ENCODE measurements at places on chromosomes 11 and 22.

DNA sequence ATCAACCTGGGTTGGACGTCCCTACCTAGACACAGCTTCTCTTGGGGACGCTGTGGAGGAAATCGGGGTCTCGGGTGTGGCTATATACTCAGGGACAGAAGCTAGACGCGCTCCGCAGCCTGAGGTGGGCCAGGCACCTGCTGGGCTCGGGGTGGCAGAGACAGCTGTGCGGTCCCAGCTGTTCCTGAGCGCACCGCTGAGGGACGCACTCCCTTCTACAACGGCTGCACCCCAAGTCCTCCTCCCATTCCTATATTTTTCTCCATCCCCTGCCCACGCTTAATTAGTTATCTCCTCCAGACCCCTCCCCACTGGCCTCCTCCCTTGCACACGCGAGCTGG lies 188 bp upstream of the MTNR1B start:
- no peak for DNase-seq

- no peak for DNase-seq
Measured at GRCh38 chr11:133919330-133920108, 37.2 kb downstream of the IGSF9B start.

- DNase-seq = peak; percentile 94
Measured at GRCh38 chr11:61776561-61777075, 15.8 kb downstream of the TMEM258 start.

DNA sequence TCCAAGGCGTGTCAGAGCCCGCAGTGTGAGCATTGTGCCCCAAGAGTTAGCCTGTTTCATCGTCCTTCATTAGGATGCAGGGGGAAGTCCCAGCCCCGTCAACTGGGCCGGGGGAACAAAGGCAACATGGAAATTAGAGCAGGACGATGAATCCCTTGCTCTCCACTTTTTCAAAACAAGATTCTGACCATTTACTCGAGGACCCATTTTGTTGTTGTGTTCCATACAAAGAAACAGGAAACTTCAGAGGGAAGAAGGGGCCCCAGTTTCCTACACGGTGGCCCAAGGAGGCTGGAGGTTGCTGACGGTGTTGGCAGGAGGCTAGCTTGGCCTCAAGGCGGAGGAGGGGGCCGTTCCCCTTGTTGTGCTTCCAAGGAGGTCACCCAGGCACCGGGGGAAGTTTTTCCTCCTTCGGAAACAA lies 44.0 kb upstream of the SLC1A2 start:
- DNase-seq = no peak

DNA sequence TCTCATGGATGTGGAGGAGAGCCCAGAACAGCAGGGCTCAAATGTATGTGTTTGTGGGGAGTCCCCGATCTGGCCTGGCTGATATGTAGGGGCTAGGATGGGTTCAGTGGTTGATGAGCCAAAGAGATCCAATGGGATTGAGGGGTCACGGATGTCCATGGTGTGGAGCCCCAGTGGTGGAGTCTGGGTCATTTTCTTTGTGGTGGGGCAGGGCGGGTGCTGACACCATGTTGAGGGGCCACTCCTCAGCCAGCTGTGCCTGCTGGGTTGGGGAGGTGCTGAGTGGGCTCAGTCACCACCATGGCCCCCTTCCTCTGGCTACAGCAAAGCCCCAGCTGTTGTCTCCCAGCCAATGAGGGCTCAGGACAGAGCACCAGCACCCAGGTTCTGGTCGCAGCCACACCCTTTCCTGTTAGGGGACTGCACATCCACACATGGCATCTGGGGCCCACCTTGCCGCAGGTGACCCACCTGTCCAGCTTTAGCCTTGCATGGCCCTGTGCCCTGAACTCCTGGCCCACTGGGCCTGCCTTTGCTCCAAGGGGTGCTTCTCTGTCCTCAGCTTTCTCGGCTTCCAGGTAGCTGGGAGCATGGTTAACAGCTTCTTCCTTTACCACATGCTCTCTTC lies 3.2 kb upstream of the GNAZ start:
- DNase-seq = no peak

GRCh38 chr22:43826142-43827002 lies 14.3 kb upstream of the EFCAB6 start:
- peak; percentile 46 for DNase-seq

GRCh38 chr11:75024068-75024449 lies 35.3 kb downstream of the NEU3 start:
- DNase-seq = no peak

DNA sequence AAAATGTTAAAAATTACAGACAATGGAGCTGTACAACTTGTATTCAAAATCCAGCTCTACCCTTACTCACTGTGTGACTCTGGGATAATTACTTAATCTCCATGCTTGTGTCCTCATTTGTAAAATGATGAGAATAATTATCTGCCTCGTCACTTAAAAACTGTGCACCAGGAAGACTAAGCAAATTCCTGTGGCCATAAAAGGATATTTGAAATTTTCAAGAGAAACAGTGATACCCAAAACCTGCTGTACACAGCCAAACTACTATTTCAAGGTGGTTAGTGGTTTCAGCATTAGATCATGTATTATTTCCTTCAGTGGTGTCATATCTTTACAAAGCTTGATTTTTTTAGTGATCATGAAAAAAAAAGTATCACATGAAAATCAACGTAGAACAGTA lies 136.9 kb downstream of the METTL15 start:
- no peak for DNase-seq

- DNase-seq = no peak
Measured at GRCh38 chr11:86468169-86468568, 93.5 kb downstream of the CCDC81 start.

DNA sequence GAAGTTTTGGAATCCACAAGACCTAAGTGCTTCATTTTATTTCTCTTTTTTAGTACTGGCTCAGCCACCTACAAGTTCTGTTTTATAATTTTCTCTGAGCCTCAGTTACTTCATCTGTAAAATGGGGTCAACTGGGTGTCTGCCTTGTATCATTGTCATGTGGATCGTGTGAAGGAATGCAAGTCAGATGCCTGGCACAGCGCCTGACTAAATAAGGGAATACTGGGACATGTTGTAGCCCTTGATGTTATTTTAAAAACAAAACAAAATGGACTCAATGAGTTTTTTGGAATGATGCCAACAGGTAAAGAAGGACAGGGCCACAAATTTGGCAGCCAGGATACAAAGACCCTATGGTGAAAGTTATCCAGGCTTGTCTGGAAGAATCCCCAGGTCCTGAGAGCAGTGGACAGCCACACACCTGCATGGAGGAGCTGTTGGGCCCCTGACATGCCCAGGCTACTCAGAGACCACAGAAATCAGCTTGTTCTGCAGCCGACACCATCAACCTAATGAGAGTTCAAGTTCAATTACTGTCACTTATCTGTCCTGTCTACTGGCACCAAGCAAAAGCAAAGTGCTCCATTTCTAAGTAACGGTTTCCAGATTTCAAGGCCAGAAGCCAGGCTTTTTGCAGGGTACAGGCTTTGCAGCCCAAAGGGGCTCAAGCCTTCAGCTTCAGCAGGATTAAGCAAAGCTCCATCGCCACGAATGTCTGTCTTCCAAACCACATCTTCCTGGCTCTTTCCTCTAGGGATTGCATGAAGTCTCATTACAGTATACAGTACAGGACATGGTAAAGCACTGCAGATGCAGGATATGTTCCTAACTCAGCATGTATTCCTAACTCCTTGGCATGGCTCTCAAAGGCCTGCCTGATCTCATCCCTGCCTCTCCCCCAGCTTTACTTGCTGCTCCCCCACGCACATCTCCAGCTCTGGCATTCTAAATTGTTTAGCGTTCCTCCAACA lies 18.4 kb downstream of the DKK3 start:
- no peak for DNase-seq

DNA sequence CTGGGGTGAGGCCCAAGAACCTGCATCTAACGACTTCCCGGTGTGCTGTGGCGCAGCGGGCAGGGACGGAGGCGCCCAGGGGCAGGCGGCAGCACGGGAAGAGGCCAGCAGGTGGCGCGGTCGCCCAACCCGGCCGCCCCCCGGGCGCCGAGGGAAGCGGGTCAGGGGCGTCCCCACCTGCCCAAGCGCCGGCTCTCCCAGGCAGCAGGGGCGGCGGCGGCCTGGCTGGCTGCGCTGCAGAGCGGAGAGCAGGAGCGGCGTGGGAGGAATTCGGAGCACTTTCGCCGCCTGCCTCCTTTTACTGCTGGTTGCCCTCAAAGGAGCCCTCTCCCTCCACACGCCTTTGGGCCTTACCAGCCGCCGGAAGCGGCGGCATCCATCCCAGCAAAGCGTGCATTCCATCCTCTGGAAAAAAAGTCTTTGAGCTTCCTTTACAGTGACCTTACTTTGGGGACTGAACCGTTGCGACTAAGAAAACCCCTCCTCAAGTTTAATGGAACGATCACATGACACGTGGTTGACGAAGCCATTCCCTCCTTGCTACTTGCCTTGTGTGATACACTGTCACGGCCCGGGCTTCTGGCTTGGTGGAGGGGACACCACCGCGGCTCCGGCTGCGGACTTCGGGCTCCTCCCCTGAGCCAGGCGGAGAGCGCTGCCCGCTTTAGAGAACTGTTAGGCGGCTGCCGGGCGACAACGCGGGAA lies 106.8 kb upstream of the CLMP start:
- DNase-seq = peak; percentile 29

- DNase-seq = no peak
Measured at GRCh38 chr11:76322540-76322939, 58.4 kb downstream of the THAP12 start.

GRCh38 chr11:69195824-69196782 lies 40.4 kb downstream of the SMIM38 start:
- no peak for DNase-seq

GRCh38 chr11:12051287-12051662 lies 42.8 kb upstream of the DKK3 start:
- DNase-seq = peak; percentile 48

- DNase-seq = no peak
Measured at GRCh38 chr11:44338026-44338425, 28.1 kb upstream of the ALX4 start.

DNA sequence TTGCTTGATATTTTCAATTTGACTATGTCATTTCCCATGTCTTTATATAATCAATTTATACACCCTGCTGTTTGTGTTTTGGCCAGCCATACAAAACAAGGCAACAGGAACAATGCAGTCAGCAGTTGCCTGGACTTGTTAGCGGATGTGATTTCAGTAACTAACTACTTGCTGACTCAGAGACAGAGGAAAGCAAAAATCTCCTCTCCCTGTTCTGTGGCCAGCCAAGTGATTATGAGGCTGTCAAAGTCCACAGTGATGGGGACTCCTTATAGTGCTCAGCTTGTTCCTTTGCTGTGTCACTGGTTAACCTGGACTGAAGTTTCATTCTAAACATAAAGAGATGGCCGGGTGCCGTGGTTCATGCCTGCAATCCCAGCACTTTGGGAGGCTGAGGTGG lies 32.6 kb upstream of the APLP2 start:
- no peak for DNase-seq

GRCh38 chr11:33649944-33650343 lies 50.7 kb downstream of the C11orf91 start:
- no peak for DNase-seq

GRCh38 chr11:113385749-113386148 lies 1.8 kb upstream of the ANKK1 start:
- no peak for DNase-seq

DNA sequence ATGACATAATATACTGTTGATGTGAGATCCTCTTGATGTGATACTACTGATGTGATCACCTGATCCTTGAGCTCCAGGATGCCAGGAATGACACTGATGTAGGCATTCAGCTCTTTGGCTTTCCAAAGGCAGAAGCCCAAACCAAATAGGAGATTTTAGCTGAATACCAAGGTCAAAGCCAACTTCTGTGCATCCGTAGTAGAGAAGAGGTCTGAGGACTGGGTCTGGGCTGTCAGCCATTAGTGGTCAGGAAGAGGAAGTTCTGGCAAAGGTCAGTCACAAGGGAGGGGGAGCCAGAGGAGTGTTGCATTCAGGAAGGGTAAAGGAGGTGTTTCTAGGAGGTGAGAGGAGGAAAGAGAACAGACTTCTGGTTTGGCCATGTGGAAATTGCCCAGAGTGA lies 53.4 kb upstream of the PARVG start:
- no peak for DNase-seq

DNA sequence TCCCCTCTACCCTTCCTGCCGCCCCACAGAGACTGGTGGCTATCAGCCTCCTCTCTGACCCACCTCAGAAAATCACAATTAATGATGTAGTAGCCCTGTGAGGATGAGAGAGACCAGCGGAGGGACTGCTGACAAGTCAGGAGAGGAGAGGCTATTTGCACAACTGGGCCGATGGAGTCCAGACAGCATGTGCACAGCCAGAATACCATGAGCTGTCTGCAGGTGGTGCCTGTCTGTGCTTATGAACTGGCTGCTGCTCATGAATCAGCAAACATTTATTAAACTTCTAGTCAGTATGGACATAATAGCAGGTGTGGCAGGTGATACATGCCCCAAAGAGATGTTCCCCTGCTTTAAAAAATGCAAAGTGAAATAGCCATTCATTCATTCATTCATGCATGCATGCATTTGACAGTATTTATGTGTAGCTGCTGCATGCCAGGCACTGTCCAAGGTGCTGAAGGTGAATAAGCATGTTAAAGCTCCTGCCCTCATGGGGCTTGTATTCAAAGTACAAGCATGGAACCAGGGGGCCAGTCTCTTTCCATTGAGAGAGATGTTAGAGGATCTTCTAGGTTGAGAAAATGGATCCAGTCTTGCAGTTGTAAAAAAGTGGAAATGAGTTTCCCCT lies 141.3 kb downstream of the GRIK4 start:
- DNase-seq = no peak

- DNase-seq = no peak
Measured at GRCh38 chr11:69866648-69867047, 47.4 kb upstream of the FGF3 start.

DNA sequence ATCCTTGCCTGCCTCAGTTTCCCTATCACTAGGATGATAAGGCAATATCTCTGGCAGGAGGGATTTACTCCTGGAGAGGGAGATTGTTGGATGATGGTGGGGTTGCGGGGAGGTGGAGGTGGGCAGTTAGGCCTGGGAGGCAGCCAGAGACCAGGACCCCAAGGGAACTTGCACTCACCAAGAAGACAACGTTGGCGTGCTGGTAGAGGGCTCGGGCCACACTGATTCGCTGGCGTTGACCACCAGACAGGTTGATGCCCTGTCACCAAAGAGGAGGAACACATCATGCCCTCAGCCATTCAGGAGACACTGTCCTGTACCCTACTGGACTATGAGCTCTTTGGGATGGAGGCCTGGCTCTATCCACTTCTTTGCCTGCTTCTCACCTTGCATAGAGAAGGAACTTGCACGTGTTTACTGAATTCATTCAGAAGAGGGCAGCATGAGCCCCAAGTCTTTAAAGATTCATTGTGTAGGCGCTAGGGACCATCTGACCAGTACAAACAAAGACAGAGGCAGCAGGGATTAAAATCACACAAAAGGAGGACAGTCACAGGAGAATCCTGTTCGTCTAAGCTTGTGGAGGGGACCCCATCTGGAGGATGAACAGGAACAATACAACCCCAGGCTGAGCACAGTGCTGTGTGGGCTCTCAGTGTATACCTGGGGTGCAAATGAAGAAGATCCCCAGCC lies 24.2 kb upstream of the KCNJ11 start:
- DNase-seq = peak; percentile 29

- no peak for DNase-seq
Measured at GRCh38 chr11:46736615-46737014, 17.6 kb downstream of the F2 start.

GRCh38 chr11:13970986-13971385 lies 8.5 kb downstream of the SPON1 start:
- peak; percentile 41 for DNase-seq

Data from A549 (cell line).